ENCODE measurements at places on chromosomes 3 and 15. TPM values are rescaled to one million over a fixed set of nuclear protein-coding genes. Genes with fewer than 3 reads are reported as not detected.

DNA sequence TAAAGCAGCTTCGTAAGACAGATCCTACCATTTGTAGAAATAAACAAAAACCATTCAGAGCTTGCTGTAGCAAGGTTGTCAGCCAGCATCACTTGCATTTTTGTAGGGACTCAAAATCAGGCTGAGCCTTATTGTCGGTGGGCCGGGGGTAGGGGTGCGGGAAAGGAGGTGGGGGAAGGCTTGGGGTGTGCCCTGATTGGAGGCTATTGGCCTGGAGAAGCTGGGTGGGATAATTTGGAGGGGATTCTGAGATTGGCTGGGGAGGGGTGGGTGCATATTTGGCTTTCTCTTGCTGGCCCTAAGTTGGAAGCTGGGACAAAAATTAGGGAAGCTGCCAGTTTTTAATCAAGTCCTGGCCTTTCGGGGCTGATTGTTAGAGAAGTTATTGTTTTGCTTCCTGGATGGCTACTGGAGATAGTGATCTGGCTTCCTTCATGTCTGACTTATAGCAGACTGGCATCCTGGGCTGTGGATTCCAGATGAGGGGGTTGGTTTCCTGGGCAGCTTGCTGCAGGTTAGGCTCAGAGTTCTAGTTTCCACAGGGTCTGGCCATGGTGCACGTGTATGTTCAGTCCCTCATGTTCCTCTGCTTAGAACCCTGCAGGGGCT is 22.8 kb downstream of the STOML1 start:
- DNase-seq = no peak

- no peak for DNase-seq
These were observed 27.6 kb downstream of the ZNF589 start for GRCh38 chr3:48268381-48268935.

GRCh38 chr15:100873029-100873677 is 6.5 kb upstream of the ALDH1A3 start:
- DNase-seq = peak; percentile 73

DNA sequence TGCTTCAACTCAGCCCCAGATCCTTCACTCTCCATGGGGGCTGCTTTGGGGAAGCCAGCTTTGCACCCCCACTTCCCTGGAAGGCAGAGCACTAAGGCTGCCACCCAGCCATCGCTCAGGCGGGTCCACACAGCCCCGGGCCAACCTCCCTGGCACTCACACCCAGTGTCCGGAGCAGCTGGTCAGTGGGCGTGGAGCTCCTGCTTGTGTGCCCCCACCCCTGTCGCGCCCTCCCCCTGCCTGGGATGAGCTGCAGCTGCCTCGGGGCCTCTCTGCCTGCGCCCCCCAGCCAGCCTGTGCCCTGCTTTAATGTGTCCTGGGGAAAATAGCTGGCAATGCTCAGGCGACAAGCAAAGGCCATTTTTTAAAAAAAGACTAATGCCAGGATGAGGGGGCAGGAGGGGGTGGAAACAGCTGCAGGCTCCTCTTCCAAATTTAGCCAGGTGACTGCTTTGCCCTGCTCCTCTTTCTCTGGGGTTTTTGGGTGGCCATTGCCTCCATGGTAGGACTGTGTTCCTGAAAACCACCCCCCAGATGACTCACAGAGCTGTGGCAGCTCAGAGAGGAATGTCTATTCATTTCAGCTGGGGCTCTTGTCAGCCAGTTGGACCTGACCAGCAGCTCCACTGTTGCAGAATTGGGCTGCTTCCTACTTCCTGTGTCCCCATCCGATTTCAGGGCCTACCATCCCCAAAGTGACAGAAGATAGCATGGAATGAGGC is 65.0 kb downstream of the CEMIP start:
- no peak for DNase-seq

The GRAMD2A gene
- 0.43 TPM for total RNA-seq

The GPR87 gene
- total RNA-seq = not detected

Data from neural progenitor cell (in vitro differentiated cells).